ENCODE measurements at places on chromosomes 16 and 17.

DNA sequence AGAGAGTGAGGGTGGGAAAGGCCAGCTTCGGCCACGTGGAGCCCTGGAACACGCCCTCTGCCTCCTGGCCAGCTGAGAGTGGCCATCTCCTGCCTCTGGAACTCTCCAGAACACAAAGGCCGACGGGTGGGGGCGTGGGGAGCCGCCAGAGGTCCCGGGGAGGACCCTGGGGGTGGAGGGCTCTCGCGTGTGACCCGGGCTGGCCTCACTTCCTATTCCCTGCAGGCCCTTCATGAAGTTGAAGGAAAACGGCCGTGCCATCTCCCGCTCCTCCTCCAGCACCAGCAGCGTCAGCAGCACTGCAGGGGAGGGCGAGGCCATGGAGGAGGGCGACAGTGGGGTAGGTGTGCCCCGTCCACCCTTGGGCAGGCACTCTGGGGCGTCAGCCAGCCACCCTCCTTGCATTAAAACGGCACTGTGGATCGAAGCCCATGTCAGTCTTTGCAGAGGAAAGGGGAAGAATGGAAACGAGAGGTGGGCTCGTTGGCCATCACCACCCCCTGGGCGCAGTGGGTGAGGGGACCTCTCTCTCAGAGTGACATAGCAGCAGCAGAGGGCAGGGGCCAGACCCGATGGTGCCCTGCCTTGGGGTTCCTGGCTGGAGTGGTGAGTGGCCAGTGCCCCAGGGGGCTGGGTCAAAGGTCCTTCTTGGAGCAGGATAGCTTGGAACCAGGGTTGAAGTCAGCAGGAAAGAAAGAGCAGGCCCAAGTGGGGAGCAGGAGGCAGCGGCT is 37.1 kb downstream of the OR1D5 start:
- DNase-seq, result no peak

GRCh38 chr17:81488276-81488860 is 24.2 kb downstream of the ACTG1 start:
- peak; percentile 24 for DNase-seq

DNA sequence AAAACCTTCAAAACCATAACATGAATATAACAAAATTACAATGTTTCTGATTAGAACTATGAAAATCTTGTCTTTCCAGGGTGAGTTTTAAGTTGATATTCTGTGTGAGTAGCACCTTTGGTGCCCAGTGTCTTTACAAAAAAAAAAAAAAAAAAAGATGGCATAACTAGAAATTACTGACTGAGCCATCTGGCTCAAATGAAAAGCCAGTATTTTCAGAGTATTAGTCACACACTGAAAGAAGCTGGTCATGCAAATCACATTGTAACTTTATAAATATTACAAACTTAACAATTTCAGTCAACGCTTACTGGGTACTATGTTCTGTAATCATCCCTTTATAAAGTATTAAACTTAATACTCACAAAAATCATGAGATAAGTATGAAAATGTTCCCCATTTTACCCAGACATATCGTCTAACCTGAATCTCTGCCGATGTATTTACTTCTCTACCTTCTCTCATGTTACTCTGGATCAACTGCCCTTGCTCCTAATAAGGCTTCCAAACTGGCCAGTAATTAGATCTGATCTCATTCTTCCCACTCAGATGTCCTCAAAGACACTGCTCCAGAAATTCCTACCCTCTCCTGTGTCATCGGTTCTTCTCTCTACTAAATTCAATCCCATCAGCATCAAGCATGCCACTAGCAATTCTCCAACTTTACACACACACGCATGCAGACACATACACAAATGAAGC is 25.4 kb downstream of the UBE2G1 start:
- DNase-seq, result no peak

- DNase-seq, result no peak
Observed at GRCh38 chr16:70573451-70574121, 50.0 kb downstream of the SF3B3 start.

DNA sequence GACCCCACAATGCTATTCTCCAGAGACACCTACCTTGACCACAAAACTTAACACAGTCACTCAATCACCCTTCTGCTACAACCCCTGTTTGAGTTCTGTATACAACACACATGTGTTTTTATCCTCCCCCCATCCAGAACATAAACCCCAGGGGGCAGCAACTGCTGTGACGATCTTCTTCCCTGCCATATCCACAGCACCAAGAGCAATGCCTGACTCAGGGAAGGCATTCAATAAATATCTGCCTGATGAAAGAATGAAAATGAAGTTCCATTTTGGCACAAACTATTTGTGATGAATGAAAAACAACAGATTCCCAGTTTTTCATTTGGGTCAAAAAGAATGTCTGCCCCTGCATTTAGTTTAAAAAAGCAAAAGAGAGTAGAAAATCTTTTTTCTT is 27.0 kb downstream of the ASIC2 start:
- no peak for DNase-seq

GRCh38 chr17:6913608-6914443 is 82.0 kb upstream of the ALOX12 start:
- peak; percentile 66 for DNase-seq

DNA sequence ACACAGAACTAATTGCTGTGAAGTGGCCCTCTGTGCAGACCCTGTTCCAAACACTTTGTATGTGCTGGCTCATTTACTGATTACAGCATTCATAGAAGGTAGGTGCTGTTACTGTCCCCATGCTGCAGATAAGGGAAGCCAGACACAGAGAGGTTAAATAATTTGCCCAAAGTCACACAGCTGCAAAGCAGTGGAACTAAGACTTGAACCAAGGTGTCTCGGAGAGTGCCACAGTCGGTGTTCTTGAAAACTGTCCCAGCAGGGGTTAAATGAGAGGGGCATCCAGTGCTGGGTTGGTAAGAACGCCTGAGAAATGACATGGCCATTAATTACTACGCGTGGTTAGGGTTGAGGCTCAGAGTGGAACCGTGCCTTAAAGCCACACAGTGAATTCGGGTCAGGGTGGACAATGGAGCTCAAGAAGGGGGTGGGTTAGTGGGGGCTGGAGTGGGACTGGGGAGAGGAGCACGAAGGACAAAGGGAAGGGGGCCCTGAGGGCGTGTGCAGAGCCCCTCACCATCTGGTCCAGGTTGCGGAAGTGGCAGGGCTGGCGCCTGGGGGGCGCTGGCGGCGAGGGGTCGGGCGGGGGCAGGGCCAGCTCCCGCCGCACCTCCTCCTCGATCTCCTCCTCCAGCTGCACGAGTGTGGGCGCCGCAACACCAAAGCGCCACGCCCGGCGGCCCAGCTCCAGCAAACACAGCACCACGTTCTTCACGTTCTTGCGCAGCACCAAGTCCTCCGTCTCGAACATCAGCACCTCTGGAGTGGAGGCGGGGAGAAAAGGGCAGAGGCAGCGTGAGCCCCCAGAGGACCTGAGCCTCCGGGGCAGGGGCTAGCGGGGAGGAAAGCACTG is 3.3 kb downstream of the GAS2L2 start:
- no peak for DNase-seq

GRCh38 chr17:57138956-57139576 is 54.0 kb downstream of the AKAP1 start:
- peak; percentile 61 for DNase-seq

DNA sequence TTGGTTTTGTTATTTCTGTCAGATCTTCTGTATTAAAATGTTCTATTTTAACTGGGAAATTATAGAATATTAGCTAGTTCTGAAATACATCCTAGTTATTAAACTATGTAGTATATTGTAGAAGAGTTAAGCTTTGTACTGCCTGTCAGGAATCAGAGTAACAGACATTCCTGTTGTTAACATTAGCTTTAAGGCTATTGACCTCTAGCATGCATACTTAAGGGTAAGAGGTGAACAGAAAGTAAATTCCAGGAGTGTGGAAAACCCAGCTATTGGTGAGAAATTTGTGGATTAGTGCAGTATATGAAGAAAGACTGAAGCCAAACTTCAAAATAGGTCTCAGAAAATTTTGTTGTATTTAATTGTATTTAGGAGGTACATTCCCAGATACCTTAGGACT is 111.3 kb downstream of the CHD9 start:
- DNase-seq, result no peak

DNA sequence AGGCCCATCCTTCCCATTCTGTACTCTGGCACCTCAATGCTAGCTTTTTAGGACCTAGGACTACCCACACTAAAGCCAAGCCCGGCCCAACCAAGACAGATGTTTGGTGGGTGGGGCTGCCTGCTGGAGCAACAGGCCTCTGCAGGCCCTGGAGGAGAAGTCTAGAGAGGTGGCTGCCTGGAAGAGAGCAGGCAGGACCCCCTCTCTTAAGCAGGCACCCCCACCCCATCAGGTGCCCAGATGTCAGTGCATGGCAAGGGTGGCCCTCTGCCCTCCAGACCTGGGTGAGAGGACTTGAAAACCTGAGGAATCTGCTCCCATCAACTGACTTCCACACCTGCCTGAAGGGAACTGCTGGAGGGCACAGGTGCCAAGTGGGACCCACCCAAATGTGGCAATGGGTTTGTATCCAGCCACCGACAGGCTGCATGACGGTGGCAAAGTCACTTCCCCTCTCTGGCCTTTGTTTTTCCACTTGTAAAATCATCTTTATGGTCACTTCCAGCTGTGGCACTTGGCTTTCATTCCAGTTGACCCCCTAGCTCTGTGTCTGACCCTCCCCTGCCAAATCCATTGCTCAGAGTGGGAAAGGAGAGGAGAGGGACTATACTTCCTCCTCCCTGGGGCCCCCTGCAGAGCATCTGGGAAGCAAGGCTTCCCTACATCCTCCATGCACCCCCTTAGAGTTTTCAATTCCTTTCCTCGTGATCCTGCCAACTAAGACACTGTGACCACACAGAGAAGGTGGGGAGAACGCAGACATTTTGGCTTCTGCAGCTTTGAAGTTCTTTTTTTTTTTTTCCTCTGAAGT is 1.7 kb upstream of the STAT5A start:
- DNase-seq, result peak; percentile 71

DNA sequence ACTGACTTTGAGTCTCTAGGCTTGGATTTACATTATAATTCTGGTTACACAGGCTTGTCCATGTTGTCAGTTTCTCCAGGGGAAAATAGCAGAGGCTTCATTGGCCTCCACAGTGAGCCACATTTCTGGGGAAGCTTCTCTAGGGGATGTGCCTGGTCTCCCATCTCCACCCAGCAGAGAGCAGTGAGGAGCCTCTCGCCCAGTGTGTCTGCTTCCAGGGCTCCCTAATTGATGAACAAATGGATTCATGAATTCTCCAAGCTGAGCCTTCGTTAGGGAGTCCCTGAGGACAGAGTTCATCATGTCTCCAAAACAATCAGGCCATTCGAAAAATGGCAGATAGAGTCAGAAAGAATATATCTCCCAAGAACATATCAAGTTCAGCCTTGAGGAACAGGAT is 162.4 kb upstream of the TOX3 start:
- no peak for DNase-seq

GRCh38 chr17:3924512-3925350 is 8.5 kb upstream of the P2RX1 start:
- DNase-seq, result no peak

- DNase-seq, result no peak
Observed at GRCh38 chr17:82076018-82076784, 10.6 kb upstream of the DUS1L start.

GRCh38 chr17:2062571-2063183 is 7.8 kb downstream of the HIC1 start:
- no peak for DNase-seq

DNA sequence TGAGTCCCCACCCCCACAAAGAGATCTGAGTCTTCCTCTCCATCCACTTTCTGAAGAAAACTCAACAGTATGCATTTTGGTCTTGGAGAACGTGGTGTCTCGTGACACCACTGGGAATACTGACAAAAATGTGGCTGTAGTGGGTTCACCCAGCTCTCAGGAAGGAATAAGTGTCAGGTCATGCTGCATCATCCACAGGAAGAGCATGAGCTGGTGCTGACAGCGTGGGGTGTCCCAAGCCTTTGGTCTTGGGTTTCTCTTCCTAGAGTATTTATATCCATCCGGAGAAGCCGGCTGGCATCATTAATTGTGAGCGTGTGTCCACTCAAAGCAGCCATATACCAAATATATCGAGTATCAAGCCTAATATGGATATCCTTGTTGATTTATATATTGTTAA is 55.9 kb downstream of the C17orf67 start:
- DNase-seq, result peak; percentile 57

DNA sequence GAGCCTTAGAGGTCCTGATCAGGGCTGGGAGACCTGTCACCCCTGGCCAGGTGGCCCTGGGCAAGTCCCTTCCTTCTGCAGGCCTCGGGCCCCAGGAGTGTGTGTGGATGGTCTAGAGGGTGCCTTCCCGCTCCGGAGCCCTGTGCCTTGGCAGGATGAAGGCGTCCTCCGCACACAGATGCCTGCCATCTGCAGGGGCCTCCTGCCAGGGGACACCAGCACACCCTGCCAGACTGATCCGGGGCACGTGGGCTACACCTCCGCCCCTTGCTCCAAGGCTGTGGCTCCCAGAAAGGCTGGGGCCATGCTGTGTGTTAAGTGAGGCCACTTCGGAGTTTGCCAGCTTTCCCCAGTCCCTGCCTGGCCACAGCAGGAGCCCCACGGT is 30.7 kb downstream of the NPTX1 start:
- DNase-seq, result no peak

- DNase-seq, result no peak
Observed at GRCh38 chr17:41096055-41096454, 1.9 kb downstream of the KRTAP4-8 start.

DNA sequence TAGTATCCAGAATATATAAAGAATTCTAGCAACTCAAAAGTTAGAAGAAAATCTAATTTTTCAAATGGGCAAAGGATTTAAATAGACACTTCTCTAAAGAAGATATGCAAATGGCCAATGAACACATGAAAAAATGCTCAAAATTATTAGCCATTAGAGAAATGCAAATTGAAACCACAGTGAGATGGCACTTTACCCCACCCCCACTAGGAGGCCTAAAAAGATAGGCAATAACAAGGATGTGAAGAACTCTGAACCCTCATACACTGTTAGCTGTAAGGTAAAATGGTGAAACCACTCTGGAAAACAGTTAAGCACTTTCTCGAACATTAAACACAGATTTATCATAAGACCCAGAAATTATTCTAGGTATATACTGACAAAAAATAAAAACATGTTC is 71.4 kb upstream of the IRX6 start:
- no peak for DNase-seq

- no peak for DNase-seq
Observed at GRCh38 chr17:48598736-48599135, 5.2 kb upstream of the HOXB5 start.
